ENCODE measurements at places on chromosomes 16 and 17. TPM values are rescaled to one million over a fixed set of nuclear protein-coding genes. Genes with fewer than 3 reads are reported as not detected.

GRCh38 chr16:1537763-1538289, 4.4 kb downstream of the TMEM204 start:
- DNase-seq: no peak

- DNase-seq: peak; percentile 62
Observed at GRCh38 chr16:58732545-58733247, 1.4 kb downstream of the GOT2 start.

DNA sequence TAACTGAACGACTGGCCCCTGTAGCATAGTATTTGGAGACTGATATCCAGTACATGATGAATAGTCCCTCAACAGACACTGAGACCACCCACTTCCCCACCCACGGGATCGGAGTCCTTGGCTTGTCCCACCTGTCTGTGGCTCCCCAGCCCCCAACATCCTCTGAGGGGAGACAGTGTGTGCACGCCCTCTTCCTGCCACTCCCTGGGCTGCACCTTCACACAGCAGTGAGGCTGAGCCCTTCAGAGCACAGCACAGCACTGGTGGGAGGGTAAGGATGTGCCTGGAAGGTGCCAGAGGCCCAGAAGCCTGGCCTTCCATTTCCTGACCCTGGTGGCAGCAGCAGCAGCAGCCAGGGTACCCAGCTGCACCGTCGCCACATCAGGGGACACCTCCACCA, 11.0 kb downstream of the DNASE1 start:
- DNase-seq: no peak

DNA sequence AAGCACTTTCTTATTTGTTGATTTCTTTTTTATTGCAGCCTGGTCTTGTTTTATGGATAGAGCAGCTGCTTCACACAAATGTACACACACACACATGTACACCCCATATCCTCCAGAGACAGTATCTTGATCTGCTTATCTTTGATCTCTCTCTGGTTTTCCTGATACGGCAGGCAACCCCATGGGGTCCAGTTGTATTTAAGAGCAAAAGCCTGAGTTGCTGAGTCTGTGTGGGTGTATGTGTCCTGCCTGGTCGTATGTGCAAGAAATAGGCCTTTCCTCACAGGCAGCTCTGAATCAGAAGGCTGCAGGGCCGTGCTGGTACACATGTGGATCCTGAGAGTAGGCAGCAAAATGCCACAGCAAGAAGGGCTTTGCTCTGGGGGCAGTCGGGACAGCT, 14.6 kb upstream of the LGALS9 start:
- no peak for DNase-seq

- peak; percentile 44 for DNase-seq
Observed at GRCh38 chr16:56871172-56871593, 6.2 kb downstream of the SLC12A3 start.

DNA sequence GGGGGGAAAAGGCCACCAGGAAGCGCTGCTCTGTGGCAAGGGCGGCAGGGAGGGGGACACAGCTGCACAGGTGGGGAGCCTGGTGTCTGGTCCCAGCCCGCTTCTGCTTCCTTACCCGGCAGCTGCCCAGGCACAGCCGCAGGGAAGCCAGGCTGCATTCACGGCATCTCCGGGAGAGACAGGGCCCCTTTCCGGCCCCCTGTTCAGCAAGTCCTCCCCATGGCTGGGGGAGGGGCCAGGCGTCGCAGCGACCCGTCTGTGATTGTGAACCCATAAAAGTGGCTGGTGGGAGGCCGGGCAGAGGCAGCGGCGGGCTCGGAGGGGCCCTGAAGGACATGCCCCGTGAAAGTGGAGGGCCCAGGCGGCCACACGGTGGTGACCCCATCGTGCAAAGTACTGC, 28.7 kb downstream of the SOX8 start:
- DNase-seq: no peak

- no peak for DNase-seq
Observed at GRCh38 chr16:27766236-27766925, 216.4 kb downstream of the KATNIP start.

- no peak for DNase-seq
Observed at GRCh38 chr17:36870720-36870999, 66.6 kb upstream of the LHX1 start.

The OGFOD1 gene
- 95.0 TPM for total RNA-seq

The LRRC46 gene
- not detected for total RNA-seq

The ABAT gene
- total RNA-seq: 8.3 TPM
